ENCODE measurements at places on chromosomes 12 and 14. TPM values are rescaled to one million over a fixed set of nuclear protein-coding genes. Genes with fewer than 3 reads are reported as not detected.

DNA sequence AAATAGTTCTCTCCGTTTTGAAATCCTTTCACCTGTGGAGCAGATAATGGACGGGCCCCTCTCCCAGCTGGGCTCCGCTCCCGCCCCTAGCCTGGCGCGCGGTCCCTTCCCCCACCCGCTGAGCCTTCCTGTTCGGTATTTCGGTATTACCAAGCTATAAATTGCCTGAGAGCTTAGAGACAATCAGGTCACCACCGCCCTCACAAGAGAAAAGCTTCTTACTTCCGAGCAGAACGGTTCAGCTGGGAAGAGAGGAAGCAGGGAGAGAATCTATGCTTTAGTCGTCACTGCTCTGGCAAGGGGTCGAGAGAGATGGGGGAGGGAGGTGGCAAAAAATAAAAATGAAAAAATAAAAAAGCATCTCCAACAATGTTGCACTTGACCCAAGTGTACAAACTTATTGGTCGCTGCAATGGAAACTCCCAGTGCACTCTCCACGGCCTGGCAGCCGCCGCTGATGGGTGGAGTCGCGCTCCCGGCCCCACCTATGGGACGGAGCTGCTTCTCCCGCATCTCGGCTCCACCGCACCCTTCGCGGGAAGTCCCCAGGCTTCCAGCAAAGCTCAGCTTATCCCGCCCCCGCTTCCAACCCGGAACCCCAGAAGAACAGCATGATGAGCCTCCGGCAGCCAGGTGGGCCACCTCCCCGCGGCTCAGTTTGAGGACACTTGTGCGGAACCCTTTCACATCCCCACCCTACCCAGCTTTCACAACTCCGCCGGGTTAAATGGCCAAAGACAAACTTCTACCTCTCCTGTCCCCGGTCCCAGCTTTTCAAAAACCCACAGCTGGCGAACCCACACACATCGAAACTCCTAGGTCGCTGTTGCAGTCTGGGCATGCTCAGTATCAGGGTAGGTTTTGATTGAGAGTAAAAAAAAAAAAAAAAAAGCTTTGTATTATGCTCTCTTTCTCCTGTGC lies 832 bp upstream of the SYT1 start:
- no peak for DNase-seq

DNA sequence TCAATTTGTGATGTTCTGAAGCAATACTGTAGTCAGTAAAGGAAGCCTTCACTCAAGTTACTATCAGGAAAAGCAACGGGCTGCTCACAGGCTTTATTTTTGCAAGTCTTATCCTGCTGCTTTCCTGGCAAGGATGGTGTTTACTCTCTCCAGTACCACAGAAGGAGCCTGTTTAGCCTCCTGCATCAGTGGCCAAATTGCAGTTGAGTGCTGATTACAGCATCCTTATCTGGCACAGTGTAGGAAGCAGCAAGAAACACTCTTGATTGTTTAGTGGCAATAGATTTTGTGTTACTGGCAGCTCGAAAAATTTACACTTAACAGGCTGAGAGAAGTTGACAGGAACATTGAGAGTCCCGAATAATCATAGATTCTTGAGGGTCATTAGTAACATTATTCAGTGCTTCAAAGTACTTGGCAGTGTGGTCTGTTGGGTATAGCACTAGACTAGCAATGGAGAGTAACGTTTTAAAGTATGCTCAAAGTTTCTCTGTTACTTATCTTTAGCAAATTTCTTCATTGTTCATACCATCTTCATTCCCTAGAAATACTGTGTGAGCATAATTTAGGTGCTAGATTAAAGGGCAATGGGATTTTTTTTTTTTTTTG lies 11.7 kb downstream of the TULP3 start:
- DNase-seq: no peak

- no peak for DNase-seq
Measured at GRCh38 chr12:65895759-65896656, 71.7 kb downstream of the HMGA2 start.

ANKRD33 gene
- not detected for total RNA-seq

DNA sequence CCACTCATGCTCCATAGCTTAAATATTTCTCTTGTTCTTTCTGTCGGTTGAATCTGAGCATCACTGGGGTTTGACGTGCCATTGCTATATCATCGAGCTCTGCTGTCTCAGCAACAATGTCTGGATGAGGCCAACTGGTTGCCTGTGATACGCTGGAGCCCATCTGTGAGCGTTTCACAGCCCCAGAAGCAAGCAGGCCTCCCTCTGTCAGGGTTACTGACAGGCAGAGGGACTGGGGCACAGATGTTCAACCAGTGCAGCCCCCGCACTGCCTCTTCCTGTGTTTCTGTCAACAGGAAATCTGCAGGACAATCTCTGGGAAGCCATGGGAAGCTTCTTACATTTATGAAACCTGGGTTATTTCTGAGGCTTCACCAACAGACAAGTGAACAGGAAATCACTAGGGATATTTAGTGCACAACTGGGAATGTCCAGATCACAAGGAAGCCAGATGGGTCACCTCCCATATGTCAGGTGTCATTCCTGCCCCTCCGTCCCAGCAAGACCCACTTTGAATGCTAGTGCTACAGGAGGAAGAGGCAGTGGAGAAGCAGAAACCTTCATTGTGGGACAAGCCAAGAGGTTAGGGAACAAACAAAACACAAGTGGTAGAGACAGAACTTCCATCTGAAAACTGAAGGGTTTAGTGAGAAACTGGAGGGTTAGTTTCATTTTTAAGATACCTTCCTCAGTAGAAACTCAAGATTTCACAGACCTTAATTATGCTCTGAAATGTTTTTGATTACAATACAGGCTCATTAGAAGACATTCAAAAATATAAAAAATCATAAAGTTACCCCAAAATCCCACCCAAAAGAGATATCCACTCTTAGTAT lies 24.1 kb downstream of the DMAC2L start:
- DNase-seq: no peak
